CD4-positive, alpha-beta T cell (primary cell): ENCODE measurements at places on chromosomes 2 and 18.

GRCh38 chr2:99805930-99806476 is 316.2 kb upstream of the REV1 start:
- no peak for DNase-seq

DNA sequence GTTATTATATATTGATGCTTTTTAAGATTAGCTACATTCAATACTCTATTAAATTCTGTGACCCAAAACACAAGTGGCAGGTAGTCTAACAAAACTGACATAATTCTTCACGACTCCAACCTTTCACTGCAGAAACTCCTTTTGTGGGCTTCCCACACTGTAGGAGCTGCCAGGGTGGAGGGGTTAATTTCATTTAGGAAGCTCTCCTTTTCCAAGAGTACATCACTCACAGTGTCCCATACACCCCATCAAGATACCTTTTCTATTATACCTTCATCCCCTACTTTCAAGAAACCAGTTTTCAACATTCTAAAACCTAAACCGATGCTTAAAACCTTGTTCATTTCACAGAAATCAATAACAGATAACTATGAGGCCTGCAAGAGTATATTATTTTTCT is 825 bp downstream of the THUMPD2 start:
- no peak for DNase-seq

GRCh38 chr2:136550181-136550580 is 215.2 kb upstream of the THSD7B start:
- no peak for DNase-seq

- DNase-seq: no peak
Observed at GRCh38 chr2:145012806-145013205, 492.9 kb upstream of the ZEB2 start.

- DNase-seq: no peak
Observed at GRCh38 chr18:47150824-47151366, 595 bp upstream of the HDHD2 start.

DNA sequence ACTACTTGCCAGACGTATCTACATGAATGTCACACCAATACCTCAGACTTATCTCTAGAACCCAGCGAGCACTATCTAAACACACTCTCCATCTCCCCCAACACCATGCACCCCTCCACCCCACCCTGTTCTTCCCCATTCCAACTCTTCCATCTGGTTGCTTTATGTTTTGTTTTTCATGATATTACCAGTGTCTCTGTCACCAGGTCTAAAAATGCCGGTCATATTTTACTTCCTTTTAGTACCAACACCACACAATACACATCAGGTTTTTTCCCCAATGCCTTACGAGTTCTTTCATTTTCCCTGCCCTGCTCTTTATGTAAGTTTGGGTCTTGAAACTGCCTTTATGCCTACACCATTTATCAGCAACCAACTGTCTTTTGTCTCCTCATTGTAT is 10.2 kb upstream of the ITGA4 start:
- DNase-seq: no peak

DNA sequence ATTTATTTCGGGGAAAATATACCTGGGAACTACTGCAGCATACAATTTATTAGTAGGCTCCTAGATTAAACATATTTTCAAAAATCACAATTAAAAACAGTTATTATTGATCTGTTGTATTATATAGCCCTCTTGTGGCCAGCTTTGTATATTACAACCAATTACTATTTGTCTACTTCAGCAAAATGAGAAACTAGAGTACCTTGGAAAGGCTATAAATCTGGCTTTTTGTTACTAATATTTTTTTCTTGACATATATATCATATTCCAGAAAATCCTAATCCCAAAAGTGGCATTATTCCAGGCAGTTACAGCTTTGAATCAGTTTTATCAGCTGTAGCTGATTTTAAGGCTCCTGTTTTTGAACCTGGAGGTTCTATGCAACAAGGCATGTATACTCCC is 101.2 kb downstream of the UBR3 start:
- peak; percentile 60 for DNase-seq
